HFF-Myc (cell line): ENCODE measurements at places on chromosomes 4 and X.

DNA sequence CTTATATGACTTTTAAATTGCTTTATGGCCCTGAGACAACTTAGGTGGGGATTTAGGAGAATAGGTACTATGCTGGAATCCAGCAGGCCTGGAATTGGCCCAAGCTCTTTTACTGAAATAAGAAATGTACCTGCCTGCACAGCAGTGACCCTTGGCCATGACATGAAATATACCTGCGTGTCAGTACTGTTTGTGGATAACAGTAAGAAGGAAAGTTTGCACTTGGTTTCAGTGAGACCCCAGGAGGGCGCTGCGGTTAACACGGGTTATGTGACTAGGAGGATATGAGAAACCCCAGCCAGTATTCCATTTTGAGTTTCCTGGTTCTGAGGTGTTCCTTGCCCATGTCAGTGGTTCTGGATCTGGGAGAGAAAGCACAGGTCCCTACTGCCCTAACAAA, 5.3 kb downstream of the MTM1 start:
- no peak for DNase-seq

- no peak for DNase-seq
These were observed 75.4 kb downstream of the ZAR1 start for GRCh38 chr4:48565362-48566033.

DNA sequence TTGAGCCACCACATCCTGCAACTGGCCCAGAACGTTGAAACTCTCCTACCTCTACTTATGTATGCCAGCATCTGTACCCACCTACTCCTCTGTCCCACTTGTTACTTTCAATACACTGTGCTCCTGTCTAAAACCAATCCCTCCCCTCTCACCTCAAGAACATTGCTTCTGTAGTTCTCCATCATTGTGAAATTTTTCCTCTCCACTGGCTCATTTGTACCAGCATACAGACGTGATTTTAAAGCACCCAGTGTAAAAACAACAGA, 25.5 kb upstream of the USO1 start:
- no peak for DNase-seq

DNA sequence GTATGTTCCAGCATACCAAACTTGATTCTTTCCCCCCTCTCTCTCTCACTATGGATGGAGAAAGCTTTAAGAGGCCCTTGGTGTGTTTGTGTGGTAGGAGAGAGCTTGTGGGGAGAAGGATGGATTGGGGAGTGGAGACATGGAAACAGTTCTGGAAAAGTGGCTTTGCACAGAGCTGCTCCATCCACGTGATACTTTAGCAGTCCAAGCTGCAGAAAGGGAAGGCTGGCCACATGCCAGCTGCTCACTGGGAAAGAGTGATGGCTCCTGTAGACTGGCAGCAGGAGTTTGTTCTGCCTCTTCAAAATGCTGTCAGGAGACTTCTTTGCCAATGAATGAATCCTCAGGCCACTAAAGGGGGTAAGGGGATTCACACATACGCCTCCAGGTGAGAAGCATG, 21.7 kb upstream of the SEC24B start:
- DNase-seq: no peak

DNA sequence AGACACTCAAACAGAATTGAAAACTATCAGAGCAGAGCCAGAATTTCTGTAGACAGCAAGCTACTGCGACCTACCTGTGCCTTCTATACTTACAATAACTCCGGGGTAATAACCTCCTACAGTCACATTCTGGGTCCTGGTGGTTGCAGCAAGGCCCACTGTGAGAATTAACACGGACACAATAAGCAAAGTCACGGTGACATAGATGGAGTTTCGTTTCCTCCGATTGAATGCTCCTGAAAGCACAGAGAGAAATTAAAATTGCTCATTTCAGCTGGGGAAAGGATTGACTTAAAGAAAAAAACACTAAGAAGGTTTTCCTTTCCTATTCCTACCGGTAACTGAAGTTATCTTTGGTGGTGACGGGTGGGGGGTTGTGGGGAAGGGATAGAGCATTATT, 7.0 kb downstream of the TMEM255A start:
- DNase-seq: no peak
